A172 (cell line): ENCODE measurements at places on chromosomes 11 and 22. TPM values are rescaled to one million over a fixed set of nuclear protein-coding genes. Genes with fewer than 3 reads are reported as not detected.

DNA sequence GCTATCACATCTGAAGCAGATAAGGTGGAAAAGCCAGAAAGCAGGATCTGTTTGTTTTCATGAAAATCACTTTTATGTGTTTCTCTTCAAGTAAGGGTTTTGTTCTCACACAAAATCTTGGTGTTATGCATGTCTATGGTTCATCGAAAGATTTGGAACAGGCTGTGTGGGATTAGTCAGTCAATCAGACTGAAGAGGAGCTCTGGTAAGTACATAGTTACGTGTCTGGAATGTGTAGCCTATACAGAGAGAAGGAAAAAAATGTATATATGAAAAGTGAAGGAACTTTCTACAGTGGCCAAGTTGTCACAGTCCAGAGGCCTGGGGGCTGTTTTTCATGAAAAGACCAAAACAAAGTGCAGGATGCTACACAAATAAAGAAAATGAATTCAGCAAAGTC, 156.7 kb downstream of the CNTN5 start:
- DNase-seq = no peak

- DNase-seq = no peak
These were observed 244.4 kb downstream of the TTC28 start for GRCh38 chr22:28435140-28435768.

GRCh38 chr11:109939166-109939810, 153.9 kb upstream of the ZC3H12C start:
- DNase-seq = peak; percentile 70

- DNase-seq = no peak
These were observed 134.9 kb downstream of the RBFOX2 start for GRCh38 chr22:35893698-35894097.

GRCh38 chr11:128473636-128474035, 113.7 kb downstream of the ETS1 start:
- DNase-seq = no peak

GRCh38 chr11:120052196-120052775, 85.6 kb downstream of the TRIM29 start:
- DNase-seq = no peak

GRCh38 chr11:70595452-70595851, 197.1 kb downstream of the CTTN start:
- DNase-seq = no peak

- no peak for DNase-seq
These were observed 104.7 kb downstream of the PLEKHA7 start for GRCh38 chr11:16909359-16910035.

- no peak for DNase-seq
These were observed 213.8 kb downstream of the TMEM135 start for GRCh38 chr11:87251560-87251959.

- no peak for DNase-seq
These were observed 275.6 kb downstream of the BRD1 start for GRCh38 chr22:49551897-49552614.

- no peak for DNase-seq
These were observed 720 bp downstream of the PACS1 start for GRCh38 chr11:66070604-66071380.

DNA sequence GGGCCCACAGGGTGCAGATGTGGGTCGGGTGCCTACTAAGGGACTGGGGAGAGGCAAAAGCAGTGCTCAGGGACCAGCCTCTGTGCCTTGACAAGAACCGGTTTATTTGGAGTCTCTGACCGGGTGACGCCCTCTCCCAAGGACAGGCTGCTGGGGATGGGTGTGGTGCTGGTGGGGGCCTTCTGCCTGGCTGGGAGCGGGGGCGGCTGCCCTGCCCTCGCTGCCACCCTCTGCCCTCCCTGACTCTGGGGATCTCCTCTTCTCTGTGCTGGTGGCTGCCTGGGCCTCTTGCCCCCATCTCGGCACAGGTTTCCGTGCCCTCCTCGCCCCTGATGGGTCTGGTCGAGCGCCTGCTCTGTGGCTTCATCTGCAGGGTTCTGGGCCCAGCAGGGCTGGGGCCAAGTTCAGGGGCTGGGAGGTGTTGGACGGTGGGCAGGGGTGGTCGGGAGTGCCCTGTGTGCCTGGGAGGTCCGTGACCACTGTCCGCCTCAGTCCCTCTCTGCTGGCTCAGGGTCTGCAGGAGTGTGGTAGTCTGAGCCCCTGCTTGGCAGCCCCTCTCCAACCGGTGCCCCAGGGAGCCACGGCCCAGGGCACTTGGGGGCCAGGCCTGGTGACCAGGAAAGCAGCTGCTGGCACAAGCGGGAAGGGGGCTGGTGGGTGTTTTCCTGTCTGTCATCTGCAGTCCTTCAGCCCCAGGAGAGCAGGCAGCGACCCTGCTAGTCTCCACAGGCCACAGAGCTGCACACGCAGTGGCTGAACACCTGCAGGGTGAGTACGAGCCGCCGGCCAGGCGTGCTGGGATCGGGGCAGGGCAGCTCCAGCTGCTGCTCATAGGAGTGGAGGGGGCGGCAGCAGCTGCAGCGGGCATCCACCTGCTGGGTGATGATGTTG, 23.5 kb downstream of the MUC6 start:
- DNase-seq = no peak

DNA sequence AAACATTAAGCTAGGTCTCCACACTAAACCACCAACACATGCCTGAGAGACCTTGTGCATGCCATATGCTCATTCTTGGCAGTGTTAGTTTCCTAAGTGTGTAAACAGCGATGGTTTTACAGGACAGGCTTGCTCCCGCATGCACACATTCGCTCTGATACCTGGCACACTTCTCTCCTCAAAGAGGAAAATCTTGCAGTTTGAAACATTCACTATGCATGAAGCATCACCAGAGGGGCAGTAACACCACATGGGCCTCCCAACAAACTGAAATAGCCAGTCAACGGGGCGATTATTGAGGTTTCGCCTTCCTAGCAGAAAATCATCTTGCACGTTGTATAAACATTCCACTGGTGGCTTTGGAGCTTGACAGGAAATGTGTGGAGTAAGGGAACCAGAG, 52.6 kb downstream of the ABTB2 start:
- DNase-seq = no peak

DNA sequence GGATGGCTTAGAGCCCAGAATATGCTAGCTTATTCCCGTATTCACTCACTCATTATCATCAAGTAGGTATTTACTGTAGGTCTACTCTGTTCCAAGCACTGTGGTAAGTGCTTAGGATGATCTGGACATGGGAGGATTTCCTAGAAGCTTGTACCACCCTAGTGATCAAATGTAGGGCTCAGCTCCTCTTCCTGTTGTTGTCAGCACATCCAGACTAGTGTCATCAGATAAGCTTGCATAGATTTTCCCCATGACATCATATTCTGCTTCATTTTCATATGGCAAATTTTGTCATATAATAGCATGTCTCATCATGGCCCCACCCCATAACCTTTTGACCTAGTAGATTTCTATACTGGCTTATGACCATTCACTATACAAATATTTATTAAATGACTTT, 19.3 kb upstream of the NUCB2 start:
- DNase-seq = peak; percentile 41

- peak; percentile 75 for DNase-seq
These were observed 9.4 kb downstream of the TRIM6 start for GRCh38 chr11:5605849-5606248.

GRCh38 chr11:67504005-67504949, 886 bp downstream of the PITPNM1 start:
- peak; percentile 19 for DNase-seq

RIN1 gene
- 15.6 and 15.7 TPM in 2 replicates for total RNA-seq

PKDREJ gene
- total RNA-seq = under 0.01 TPM in 1 of 2 replicates, not detected in the other

HTR3A gene
- not detected in 2 replicates for total RNA-seq

OR51B5 gene
- 17.4 and 17.7 TPM in 2 replicates for total RNA-seq

ABCG4 gene
- 0.05 TPM in 1 of 2 replicates, not detected in the other for total RNA-seq

MEI1 gene
- 1.2 and 2.7 TPM in 2 replicates for total RNA-seq

DAGLA gene
- 0.09 and 1.2 TPM in 2 replicates for total RNA-seq

OR4C3 gene
- not detected in 2 replicates for total RNA-seq

TREH gene
- 0.05 TPM in 1 of 2 replicates, not detected in the other for total RNA-seq
